NCI-H460 (cell line): ENCODE measurements at places on chromosomes 3 and 15.

GRCh38 chr15:68830141-68830785 lies 9.6 kb upstream of the ANP32A start:
- DNase-seq = no peak

- no peak for DNase-seq
Measured at GRCh38 chr3:111915905-111916304, 56.8 kb downstream of the PHLDB2 start.

- DNase-seq = no peak
Measured at GRCh38 chr3:61055447-61055846, 195.8 kb downstream of the FHIT start.

GRCh38 chr15:33982516-33982915 lies 14.2 kb downstream of the CHRM5 start:
- DNase-seq = no peak

- no peak for DNase-seq
Measured at GRCh38 chr3:126549861-126550487, 8.8 kb downstream of the C3orf22 start.

- no peak for DNase-seq
Measured at GRCh38 chr15:63195569-63196015, 6.2 kb downstream of the RAB8B start.

- DNase-seq = no peak
Measured at GRCh38 chr3:80233576-80233975, 465.8 kb upstream of the ROBO1 start.

- no peak for DNase-seq
Measured at GRCh38 chr15:100596792-100597191, 5.2 kb downstream of the LINS1 start.

GRCh38 chr15:58666957-58667356 lies 82.5 kb downstream of the ADAM10 start:
- no peak for DNase-seq

DNA sequence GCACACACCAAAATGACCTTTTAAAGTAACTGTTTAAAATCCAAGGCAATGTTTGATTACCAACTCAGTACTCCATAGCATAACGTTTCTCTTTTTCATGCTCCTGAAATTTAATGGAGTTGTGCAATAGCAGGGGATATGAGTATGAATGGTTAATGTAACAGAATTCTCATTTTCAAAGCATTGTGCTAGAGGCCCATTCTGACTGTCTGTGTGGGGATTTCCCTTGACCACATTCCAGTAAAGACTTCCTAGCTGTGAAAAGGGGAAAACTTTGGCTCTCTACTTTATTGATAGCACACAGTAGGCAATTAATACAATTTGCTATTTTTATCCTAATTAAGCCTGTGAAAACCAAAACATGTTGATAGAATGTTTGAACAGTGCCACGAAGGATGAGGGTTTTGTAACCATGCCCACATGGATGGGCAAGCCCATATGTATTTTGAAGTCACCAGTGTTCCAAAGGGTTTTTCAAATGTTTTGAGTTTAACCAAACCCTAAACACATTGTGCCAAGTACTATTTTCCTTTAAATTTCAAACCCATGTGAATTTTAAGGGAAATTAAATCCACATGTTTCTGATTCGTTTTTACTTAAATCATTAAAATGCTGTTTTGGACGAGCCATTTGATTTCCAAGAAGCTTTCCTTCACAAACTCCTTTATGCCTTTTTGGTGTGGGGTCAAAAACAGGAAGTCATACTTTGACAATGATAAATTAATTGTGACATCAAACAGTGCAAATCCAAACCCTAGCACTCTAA lies 261.2 kb downstream of the SHOX2 start:
- DNase-seq = no peak

- DNase-seq = no peak
Measured at GRCh38 chr3:25380222-25380739, 47.8 kb upstream of the RARB start.

DNA sequence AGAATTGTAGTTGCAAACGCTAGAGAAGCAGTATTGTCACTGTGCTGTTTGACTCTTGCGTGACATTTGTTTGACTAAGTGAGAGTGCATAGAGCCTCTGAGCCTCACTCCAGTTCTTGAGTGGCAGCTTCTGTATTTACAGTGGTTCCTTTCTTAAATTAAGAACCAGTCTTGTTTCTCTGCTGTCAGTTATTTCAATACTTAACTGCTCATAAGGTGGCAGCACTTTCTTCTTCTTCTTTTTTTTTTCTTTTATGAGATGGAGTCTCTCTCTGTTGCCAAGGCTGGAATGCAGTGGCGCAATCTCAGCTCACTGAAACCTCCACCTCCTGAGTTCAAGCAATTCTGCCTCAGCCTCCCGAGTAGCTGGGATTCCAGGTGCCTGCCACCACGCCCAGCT lies 372.1 kb downstream of the LPP start:
- no peak for DNase-seq

DNA sequence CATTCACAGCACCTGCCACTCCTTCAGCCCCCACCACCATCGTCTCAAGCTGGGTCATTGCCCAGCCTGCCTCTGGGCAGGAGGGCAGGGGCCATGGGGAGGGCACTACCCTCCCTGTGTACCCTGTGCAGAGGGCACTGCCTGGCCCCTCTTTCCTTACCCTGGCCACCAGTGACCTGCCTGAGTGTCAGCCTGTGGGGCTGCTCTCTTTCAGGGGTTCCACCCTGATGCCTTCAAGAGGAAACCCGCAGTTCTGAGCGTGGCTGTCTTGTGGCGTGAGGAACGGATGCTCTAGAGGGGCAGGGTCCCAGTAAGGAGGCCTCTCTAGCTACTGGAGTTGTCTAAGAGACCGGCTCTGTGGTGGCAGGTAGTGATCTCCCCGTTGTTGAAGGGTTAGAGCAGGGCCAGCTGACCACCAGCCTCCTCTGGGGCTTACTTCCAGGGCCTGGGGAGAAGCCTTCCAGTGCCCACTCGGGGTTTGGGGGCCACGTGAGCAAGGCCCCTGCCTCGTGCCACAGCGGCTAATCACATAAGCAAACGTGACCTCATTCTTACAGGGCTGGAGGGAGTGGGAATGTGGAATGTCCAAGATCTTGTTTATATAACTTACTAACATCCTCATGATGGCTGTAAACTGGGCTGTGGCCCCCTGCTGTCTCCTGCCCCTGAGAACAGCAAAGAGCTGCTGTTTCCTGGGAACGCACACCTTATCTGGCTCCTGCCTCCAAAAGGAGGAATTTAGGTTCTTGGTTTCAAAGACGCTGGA lies 31.4 kb upstream of the SEC13 start:
- no peak for DNase-seq

DNA sequence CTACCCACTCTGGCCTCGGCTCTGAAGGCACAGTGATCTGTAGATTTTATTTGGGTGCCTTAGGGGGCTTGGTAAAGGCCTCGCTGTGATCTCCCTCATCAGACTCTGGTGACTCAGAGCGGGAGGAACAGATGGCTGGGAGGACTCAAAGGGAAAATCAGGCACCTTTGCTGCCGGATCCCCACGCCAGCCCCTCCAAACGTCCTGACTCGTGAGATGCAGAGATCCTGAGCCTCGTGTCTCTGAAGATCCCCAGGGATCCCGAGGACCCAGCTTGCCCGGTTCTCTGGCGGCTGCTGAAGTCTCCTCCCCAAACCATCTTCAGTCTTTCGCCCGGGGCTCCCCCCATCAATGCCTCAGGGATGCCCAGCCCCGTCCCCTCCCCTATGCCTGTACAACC lies 32.8 kb downstream of the MUC20 start:
- DNase-seq = no peak
